ENCODE measurements at places on chromosomes 12 and 14.

DNA sequence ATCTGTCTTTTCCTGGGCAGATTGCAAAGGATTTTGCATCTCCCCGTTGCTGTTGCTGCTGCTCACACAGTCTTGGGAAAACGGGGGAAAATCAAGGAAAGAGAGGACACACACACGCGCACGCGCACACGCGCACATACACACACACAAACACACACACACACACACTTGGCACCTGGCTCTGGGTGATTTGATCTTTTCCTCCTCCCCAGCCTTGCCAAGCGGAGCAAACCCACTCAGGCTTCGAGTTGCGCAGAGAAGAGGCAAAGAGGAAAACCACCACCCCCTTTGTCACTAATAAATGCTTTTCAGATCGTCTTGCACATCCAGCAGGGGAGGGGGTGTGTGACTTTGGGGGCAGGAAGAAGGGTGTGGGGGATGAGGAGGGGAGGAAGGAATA is 965 bp upstream of the NOS1 start:
- DNase-seq = no peak

DNA sequence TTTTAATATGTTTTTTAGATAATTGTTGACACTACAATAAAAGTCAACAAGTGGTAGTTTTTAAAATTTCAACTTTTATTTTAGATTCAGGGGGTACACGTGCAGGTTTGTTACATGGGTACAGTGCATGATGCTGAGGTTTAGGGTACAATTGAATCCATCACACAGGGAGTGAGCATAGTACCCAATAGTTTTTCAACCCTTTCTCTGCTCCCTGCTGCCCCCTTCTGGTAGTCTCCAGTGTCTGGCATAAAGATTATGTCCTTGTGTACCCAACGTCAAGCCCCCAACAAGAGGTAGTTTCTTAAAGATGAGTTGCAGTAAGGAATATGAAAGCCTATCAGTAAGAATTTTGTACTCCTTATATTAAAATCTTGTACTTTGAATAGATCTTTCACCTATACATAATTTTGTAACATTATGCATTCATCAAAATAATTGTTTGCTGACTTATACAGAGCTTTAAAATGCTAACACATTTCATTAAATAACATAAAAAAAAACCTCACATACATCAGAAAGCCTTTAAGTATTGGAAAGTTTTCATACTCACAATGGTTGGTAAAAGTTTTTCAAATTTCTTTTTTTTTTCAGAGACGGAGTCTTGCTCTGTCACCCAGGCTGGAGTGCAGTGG is 5.4 kb upstream of the RALGAPA1 start:
- DNase-seq = peak; percentile 74

- no peak for DNase-seq
These were observed 6.7 kb upstream of the LMO3 start for GRCh38 chr12:16612647-16613046.

DNA sequence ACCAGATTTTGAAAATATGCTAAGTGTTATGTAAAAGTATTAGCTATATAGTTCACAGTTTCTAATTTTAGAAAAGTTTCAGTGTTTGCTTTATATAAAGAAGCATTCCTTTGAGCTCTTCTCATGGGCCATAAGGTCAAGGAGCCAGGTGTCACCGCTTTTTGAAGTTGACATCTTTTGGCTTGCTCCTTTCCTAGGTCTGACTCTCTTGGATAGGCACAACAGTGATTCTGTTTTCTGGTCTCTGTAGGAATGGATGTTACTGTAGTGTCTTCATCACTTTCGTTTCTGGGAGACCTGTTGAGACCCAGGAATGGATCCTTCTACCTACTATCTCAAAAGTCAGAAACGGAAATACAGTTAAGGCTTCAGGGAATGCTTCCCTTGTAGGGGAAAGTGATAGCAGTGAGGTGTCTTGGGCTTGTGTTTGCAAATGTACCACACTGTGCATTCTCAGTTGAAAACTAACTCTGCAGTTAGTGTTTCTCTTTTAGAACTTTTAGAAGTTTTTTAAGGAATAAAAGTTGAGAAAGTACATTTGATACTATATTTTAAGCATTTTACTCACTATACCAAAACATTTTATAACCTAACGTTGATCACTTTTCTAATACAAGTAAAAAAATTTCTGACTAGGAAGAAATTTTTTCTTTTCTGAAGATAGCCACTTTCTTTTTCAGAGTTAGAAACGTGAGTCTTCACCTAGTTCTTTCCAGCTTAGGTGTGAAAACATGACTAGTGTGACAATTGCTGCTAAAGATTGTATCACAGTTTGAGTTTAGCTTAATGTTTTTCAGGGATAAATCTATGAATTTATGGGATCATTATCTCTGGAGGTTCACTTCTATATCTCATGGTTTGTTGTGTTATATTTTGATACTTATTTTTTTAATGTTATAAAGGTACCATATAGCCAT is 20.8 kb downstream of the VRK1 start:
- DNase-seq = no peak

DNA sequence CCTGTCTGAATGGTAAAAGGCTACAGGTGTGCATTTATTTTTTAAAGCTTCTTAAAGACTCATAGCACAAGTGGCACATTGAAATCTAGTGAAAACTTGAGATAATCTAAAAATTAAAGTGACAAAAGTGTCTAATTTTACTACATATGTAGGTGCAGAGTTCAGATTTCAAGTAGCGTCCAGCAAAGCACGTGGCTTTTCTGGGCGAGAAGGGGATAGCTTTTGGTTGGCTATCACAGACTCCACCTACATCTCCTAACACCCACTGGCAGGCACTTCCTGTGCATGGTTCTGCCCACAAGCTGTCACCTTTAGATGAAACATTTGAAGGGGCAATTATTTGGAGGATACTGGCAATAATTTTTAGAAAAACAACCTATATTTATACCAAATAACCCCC is 1.9 kb upstream of the PITPNM2 start:
- DNase-seq = no peak

DNA sequence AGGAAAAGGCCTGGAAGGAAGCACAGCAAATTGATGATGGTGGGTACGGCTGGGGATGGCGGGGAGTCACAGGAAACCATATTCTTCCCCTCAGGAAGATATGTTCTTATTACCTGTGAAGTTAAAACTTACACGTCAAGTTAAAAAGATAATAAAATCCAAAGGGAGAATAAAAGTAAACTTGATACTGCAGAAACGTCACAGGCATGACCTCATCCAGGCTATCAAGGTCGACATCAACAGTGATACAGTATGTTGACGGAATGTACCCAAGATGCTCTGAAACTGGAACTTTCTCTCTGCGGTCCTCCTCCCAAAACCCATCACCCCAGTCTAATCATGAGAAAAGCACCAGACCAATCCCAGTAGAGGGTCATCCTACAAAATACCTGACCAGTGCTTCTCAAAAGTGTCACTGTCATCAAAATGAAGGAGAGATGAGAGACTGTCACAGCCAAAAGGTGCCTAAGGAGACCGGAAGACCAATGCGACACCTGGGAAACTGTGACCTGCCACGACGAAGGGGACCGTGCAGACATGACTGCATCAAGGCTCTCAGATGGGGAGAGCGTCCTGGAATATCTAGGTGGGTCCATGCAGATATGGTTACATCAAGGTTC is 74.6 kb downstream of the SCARB1 start:
- DNase-seq = no peak

DNA sequence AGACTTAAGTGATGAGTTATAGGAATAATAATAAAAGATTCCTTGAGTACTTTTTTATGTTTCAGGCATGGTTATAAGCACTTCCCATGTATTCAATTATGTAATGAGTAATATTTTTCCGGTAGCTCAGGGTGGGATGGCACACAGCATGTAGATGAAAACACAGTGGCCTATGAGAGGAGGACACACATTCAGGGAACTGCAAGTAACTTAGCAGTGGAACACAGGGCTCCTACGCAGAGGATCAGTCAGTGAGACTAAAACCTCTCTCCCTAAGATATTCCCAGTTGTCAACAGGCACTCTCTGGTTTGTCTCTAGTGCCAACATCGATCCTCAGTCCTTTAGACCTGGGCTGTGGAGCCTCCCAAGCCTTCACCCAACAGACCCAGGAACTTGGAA is 219.4 kb downstream of the DIO2 start:
- no peak for DNase-seq

DNA sequence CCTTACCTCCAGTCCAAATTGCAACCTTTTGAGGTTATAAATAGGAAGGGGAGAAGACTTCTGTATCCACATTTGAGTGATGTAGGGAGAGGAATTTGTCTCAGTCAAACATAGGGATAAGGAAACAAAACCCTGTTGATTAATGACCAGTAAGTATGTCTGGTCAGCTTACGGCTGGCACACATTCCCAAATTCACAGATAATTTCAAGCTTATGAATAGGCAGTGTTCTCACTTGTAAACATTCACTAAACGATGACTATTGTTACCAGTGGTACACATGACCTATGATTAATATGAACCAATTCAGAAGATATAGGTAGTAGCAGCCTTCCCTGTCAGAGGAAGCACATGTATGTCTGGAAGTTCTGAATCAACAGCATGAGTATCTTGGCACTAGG is 33.0 kb upstream of the SLC5A8 start:
- no peak for DNase-seq

- DNase-seq = peak; percentile 27
These were observed 3.5 kb upstream of the KLRK1 start for GRCh38 chr12:10393291-10393690.

Measured in NAMALWA (cell line).